ENCODE measurements at places on chromosomes 7 and 10.

DNA sequence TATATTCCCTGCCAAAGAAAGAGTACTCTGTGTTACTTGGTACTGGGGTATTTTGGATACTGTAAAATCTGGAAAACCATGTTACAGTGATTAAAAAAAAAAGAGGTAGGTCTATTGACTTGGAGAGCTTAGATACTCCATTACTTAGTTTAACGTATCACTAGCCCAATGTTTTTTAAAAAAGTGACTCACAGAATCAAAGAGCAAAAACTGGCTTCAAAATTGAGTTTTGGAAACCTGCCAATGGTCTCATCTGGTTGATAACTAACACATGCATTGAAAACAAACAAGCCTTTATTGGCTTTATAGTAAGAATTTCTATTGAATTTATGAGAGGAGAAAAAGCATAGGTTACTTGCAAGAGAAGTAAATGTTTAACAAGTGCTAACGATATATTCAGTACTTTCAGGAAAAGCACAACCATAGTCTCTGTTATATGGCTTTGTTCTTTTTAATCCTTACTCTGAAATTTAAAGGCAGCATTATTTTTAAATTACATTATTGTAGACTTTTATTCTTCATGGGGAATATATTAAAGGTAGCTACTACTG lies 563.3 kb upstream of the SORCS1 start:
- no peak for DNase-seq

DNA sequence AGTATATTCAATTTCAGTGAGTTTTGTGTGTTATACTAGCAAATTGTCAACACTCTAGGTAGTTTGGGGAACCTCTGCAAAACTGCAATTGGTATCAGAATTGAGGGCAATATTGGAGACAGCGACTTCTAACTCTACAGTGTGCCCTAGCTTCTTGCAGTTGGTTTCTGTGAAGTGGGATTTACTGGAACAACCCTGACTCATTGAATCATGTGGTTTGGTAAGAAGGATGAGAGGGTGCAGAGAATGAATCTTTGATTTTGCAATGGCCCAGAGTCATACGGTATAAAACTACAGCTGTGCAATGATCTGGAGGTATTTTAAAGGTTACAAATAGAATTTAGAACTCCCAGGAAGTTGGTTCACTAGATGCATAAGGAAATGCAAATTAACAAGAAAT lies 129.1 kb upstream of the PPP1R3A start:
- no peak for DNase-seq

DNA sequence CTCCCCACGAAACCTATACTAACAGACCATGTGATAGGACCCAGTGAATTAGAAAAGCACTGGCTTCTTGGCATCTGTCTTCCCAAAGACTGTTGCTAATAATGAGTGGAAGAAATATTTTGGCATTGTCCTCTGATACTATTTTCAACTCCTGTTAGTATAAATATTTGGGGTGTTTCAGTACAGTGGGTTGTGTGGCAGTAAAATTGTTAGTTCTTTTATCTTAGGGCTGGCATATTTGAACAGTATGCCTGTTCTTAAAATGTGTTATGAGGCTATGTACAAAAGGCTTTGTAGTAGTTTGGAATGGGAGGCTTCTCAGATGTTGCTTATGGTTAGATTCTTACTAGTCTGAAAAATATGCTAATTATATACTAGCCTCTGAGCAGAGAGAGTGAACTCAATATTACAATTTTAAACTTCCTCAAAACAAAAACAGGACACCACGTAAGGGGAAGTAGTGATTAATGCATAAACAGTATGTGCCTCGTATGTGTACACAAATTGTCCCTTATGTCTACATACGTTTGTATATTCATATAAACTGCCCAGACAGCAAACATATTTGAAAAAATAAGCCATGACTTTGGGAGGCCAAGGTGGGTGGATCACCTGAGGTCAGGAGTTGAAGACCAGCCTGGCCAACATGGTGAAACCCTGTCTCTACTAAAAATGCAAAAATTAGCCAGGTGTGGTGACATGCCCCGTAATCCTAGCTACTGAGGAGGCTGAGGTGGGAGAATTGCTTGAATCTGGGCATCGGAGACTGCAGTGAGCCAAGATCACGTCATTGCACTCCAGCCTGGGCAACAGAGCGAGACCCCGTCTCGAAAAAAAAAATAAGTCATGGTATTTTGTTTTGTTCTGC lies 115.4 kb downstream of the ARID5B start:
- DNase-seq, result no peak

DNA sequence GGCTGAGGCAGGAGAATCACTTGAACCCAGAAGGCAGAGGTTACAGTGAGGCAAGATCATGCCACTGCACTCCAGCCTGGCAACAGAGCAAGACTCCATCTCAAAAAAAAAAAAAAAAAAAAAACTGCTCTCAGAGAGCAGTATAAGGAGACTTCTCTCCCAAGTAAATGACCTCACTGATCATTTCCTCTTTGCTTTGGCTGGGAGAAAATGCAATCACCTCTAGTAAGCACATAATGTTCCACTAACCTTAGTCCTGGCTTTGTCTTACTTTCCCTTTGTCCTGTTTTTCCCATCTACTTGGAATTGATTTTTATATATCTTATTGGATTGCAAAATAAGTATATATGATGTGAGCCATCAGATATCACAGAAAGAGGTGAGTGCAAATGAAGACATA lies 2.5 kb downstream of the SLC25A13 start:
- no peak for DNase-seq

Measured in activated CD4-positive, alpha-beta T cell treated with anti-CD3 and anti-CD28 coated beads, Interleukin-2, amount 50 U/mL, for 24 hours (primary cell).